ENCODE measurements at places on chromosomes 2 and 18. TPM values are rescaled to one million over a fixed set of nuclear protein-coding genes. Genes with fewer than 3 reads are reported as not detected.

GRCh38 chr2:201931475-201931874 lies 102.2 kb upstream of the FZD7 start:
- DNase-seq: no peak

DNA sequence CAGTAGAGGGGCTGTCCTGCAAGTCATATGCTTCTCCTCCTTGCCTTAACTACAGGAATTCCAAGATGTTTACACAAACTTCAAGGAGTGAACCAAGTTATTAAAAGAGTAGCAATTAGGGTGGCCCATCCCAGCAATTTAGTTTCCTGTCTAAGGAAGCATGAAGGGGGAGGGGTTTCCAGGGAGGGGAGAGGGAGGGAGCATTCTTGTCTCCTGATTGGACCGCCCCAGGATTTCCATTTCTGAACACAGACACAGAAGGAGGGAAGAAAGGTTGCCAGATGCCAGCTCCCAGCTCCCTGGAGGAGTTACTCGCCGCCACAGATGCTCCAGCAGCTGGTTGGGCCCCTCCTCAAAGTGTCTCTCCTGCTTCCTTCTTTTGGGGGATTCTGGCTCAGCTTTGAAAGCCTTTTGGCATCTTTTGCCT lies 107.6 kb downstream of the TRIB2 start:
- peak; percentile 65 for DNase-seq

GRCh38 chr2:80326214-80326613 lies 21.7 kb upstream of the LRRTM1 start:
- DNase-seq: peak; percentile 60

DNA sequence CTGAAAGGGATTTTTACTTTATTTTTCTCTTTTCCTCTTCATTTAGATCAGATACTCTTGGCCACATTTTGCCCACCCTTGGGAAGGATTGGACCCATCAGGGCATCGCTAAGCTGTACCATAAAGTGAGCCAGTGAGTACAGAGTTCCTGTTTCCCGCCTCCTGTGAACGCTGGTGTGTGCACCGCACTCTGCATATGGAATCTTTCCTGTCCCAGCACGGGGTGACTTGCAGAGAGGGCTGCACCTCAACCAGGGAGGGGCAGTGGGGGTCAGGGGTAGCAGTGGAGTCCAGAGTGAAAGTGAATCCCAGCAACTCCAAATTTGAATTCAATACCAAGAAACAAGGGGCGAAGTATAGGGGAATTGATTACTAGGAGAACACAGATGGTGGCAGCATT lies 58.6 kb downstream of the LPIN1 start:
- no peak for DNase-seq

DNA sequence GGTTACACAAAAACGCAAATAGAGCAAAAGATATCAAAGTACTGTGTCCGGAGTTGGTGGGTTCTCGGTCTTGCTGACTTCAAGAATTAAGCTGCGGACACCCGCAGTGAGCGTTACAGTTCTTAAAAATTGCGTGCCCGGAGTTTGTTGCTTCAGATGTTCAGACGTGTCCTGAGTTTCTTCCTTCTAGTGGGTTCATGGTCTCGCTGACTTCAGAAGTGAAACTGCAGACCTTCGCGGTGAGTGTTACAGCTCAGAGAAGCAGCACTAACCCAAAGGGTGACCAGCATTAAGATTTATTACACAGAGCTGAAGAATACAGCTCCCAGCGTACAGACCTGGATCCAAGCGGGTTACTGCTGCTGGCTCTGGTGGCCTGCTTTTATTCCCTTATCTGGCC lies 125.7 kb upstream of the TWIST2 start:
- DNase-seq: no peak

DNA sequence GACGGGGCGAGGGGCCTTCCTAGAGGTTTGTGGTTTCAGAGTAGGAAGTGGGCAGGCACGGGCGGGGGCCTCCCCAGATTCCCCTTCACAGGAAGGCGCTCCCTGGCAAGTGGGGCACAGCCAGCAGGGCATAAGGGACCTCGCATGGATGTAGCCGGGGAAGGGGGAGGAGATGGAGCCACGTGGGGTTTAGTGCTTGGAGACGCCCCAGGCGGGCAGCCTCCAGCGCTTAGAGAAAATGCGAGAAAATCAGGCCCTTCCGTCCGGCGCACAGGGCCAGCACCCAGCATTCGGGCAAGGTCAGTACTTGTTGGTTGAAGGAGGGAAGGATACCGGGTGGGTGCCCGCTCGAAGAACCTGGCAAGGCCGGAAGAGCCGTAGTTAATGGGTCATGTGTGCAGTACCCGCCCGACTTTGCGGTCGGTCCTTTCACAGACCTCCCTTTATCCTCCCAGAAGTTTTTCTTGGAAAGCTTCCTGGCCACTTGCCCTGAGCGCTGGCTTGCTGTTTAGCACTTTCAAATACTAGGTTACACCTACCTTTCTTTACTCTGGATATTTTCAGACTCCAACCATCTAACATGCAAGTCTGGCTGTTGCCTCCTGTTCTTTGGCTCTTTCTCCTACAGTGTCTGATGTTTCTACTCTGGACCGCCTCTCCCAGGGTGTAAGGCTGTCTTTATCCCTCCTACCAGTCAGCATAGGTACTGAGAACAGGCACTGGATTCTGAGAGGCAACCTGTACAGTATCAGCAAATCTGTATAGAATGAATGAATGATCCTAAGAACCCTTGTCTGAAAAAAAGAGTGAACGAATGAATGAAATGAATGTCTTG lies 78.1 kb downstream of the CIB4 start:
- DNase-seq: peak; percentile 70

NAT8 gene
- not detected for total RNA-seq

RIT2 gene
- total RNA-seq: not detected

PDCL3 gene
- total RNA-seq: 41.3 TPM

EPB41L3 gene
- not detected for total RNA-seq

GRCh38 chr2:1951586-1951985 lies 207.3 kb upstream of the PXDN start:
- DNase-seq: no peak

GNLY gene
- not detected for total RNA-seq

DNA sequence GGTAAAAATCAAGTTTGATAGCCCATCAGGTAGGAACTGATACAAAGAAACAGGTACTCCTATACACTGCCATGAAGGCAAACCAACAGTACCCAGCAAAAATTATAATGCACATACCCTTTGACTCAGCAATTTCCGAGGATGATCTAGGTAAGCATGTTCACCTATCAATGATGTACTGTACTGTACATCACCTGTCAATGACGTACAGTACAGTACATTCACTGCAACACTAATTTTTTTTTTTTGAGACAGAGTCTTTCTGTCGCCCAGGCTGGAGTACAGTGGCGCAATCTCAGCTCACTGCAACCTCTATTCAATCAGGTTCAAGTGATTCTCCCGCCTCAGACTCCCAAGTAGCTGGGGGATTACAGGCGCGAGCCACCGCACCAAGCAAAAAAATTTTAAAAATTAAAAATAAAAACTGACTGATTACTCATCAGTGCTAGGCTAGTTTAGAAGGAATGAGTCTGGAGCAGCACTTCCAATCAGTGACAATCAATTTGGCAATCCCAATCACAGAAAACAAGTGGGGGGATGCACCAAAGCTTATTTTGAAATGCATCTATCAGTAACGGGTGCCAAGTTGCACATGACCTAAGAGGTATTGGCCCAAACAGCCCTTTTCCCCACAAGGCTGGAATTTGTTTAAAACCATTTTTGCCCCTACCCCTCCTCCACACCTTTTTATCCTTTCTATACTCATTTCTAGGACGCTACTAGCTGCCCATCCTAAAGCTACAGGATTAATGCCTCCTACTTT lies 8.2 kb downstream of the SRSF7 start:
- no peak for DNase-seq
